ENCODE measurements at places on chromosomes 16 and 17.
A peak's percentile ranks its signal among the peaks of the same experiment; 100 is the strongest.

- DNase-seq = no peak
Measured at GRCh38 chr16:22162656-22163009, 327 bp downstream of the SDR42E2 start.

GRCh38 chr16:87538160-87538559 lies 45.3 kb upstream of the ZCCHC14 start:
- no peak for DNase-seq

- peak; percentile 34 for DNase-seq
Measured at GRCh38 chr16:85689285-85689949, 663 bp upstream of the GINS2 start.

- no peak for DNase-seq
Measured at GRCh38 chr16:67105246-67105645, 4.5 kb upstream of the PHAF1 start.

GRCh38 chr16:3017344-3017743 lies 639 bp downstream of the CLDN6 start:
- DNase-seq = no peak

DNA sequence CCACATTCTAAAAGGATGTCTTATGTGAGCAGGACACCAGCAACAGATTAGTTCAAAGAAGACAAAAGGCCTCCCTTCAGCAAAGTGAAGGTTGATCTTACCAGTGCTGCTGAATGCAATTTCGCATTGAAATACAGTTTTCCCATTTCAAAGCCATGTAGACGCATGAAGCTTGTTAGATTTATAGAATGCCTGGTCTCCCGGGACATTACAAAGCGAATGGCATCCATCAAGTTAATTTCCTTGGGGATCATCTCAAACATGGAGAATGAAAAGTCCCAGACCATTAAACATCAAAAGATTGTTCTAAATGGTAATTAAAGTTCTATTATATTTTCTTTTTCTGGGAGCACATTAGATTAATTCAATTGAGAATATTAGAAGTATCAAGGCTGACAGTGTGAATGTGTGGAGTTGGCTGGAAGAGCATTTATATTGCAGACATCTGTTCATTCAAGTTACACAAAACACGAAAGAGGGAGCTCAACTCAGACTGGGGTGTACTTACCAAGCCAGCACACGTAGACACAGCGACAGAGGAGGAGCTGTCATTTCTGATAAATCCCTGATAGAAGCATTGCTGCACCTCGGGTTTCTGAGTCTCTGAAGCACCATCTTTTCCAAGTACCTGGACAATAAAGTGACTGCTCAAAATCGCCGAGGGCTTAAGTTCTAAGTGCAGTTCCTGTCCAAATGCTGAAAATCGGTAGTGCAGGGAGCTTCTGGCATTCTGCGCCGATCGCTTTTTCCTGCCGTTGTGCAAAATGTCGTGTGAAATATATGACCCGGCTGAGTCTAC lies 3.8 kb downstream of the ADAMTS18 start:
- no peak for DNase-seq

DNA sequence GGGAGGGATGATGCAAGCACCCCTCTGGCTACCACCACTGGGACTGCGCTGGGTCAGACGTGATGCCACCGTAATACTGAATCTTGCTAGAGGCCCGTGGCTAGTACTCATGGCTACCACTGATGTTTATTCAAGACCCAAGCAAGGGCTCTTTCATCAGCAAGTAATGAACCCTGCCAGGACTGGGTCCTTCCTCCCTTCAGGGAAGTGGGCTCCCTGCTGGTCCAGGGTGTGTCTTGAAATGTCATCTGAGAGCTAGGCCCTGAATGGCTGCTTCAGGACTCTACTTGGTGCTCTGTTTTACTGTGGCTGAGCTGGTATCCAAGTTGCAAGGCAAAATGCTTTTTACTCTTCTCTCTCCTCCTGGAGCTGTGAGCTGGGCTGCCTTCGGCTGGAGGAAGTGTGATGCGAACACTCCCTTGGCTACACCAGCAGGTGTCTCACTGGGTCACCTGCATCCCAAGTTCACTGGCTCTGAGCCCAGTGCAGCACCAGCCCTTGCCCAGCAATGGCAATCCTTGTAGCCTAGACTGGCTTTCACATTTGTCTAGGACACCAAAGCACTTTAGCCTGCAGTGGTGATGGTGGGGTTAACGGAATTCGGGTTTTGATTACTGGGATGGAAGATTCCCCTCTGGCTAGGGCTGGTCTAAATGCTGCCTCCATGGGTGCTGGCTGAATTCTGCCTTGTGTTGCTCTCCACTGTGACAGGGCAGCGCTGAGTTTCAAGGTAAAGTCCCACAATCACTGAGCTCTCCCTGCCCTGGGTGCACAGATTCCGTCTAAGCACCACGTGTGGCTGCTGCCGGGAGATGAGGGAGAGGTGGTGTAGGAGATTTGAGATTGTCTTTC lies 98.6 kb downstream of the USP22 start:
- peak; percentile 80 for DNase-seq

- DNase-seq = no peak
Measured at GRCh38 chr16:84874004-84874435, 54.2 kb downstream of the CRISPLD2 start.

DNA sequence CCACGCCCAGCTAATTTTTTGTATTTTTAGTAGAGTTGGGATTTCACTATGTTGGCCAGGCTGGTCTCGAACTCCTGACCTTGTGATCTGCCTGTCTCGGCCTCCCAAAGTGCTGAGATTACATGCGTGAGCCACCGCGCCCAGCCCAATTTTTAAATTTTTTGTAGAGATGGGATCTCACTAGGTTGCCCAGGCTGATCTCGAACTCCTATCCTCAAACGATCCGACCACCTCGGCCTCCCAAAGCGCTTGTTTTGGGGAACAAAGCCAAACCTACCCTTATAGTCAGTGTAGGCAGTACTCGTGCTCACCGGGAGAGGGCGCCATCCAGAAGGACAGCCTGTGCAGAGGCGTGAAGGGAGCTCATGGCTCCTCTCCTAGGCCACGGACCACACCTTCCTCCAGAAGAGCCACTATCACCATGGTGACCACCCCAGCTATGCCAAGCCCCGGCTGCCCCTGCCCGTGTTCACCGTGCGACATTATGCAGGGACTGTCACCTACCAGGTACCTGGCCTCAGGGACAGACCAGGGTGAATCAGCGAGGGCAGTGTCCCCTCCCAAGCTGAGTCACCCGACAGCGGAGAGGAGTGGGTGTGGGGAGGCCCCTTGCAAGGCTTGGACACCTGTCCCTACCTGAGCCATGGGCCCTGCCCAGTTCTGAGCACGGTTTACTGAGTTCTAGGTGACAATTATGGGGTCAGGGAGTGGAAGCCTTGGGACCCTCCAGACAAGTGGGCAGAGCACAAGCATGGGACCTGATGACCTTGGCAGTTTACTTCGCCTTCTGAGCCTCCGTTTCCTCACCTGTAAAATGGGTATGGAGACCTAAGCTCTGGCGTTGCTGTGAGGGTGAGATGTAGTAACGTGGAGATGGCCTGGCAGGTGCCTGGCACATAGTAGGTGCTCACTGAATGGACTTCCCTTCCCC lies 13.7 kb downstream of the MYO15B start:
- no peak for DNase-seq

- no peak for DNase-seq
Measured at GRCh38 chr17:2449486-2449885, 48.6 kb upstream of the MNT start.

- no peak for DNase-seq
Measured at GRCh38 chr17:32497431-32498205, 10.8 kb downstream of the CDK5R1 start.

GRCh38 chr16:66578651-66579531 lies at the start of gene CMTM2:
Gene CMTM2, plus strand, starts transcription at chr16:66579463. Its CDS starts 145 bp downstream, at chr16:66579608.
- no peak for DNase-seq

GRCh38 chr16:50616883-50617645 lies 64.0 kb downstream of the SNX20 start:
- peak; percentile 43 for DNase-seq

DNA sequence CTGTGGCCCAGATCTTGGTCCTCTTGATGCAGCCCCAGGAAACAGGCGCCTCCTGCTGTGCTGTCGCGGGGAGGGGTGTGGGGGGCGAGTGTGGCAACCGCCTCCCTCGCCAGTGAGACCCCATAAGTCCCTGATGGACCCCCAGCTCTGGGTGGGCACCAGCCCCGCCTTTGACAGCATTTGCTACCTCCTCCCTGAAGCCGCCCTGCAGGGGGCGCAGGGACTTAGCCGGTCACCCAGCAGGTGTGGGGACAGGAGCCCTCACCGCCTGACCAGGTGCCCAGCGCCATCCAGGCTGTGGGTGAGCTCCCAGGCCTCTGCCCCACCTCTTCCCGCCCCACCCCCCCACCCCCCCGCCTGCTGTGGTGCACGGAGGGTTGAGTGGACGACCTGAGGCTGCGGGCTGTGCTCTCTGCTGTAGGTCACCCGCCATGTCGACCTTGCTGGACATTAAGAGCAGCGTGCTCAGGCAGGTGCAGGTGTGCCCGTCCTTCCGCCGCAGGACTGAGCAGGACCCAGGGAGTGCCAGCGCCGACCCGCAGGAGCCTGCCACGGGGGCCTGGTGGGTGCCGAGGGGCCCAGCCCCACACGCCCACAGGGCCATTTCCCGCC lies 4.8 kb downstream of the BAIAP3 start:
- DNase-seq = no peak

DNA sequence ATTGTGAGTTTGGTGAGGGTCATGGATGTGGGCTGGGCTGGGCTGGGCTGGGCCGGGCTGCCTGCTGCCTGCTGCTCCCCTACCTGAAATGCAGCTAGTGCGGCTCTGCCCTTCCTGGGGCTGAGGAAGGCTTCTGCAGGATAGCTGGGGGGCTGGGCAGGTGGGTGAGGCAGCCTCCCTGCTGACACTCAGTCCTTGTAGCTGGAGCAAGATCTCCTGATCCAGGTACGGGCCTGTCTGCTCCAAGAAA lies 4.7 kb downstream of the RPL13 start:
- no peak for DNase-seq

GRCh38 chr16:54431997-54432896 lies 145.7 kb upstream of the IRX3 start:
- DNase-seq = no peak

DNA sequence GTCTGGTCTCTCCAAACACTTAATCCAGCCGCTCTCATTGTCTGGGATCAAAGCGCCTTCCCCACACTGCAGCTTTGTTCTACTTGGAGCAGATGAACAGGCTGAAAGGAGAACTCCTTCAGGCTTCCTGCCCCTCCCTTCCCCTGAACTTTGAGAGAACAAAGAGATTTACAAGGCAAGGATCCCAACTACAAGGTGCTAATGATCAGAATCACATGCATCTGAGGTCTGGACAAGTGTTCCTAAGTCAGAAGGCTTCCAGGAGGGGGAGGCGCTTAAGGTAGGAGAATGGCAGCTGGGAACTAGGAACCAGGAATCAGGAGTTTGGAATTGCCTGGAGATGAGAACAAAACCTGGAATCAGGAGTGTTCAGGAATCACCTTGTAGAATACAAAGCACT lies 606.3 kb upstream of the CDH11 start:
- no peak for DNase-seq

DNA sequence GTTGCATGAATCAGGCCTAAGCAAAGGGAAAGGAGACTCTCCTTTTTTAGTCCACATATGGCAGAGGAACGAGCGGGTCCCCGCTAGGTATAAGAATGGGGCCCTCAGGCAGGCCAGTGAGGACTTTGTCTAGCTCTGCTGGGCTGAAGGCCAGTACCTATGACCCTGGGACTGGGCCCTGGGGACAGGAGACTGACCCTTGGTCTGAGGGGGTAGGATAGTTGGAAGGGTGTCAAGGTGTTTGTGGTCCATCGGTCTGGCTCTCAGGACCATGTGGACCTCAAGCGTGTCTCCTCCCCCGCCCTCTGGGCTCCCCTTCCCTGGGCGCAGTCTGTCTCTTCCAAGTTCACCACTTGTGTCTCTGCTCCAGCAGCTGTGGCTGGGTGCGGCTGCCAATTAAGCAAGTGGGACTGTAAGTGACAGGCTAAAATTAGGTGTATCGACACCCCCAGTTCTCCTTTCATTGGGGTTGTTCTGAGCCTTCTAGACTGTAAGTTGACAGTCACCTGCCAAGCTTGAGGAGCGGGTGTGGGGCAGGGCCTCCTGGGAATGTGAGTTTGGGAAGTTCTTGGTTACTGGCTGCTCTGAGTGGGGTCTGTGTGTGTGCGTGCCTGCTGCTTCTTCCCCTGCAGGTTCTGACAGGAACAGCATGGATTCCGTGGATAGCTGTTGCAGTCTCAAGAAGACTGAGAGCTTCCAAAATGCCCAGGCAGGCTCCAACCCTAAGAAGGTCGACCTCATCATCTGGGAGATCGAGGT lies 24.5 kb downstream of the AKAP1 start:
- DNase-seq = no peak

DNA sequence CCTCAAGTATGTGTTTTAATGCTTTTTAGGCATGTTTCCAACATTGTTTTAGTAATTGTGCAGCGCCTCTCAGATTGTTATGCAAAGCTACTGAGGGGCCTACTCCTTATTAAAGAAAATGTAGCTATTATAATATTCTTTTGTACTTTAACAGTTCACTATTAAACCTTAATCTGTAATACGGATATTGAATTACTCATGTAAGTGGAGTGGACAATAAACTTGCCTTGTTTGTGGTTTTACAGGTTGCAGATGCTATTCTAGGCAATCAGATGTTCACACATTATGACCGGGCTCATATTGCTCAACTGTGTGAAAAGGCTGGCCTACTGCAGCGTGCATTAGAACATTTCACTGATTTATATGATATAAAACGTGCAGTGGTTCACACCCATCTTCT lies 41.0 kb downstream of the PTRH2 start:
- DNase-seq = no peak

DNA sequence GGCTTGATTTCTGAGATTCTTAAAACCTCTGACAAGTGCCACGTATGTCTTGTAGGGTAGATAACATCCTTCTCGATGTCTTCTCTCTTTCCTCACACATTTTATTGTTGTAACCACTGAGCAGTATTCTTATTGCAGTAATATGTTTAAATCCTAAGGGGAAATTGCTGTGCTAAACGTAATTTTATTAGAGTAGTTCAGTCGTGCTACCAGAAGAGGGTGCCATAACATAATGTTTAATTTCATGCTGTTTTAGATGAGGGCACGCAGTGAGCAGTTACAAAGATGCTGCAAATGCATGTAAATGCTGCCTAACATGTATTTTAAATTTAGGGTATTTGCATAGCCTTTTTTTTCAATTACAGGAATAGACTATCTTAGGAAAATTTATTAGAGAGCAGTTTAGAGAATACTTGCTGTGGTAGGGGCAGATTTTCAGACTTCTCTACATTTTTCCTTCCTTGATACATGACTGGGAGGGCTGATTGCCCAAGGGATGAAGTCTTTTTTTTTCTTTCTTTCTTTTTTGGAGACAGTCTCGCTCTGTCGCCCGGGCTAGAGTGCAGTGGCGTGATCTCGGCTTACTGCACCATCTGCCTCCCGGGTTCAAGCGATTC lies 51.7 kb downstream of the GAN start:
- peak; percentile 19 for DNase-seq

GRCh38 chr16:50185005-50185505 lies 31.9 kb downstream of the TENT4B start:
- DNase-seq = no peak

Data from prostate gland (tissue), 2 donors.